Uterine smooth muscle cell (primary cell): ENCODE measurements at places on chromosomes 16 and 17. TPM values are rescaled to one million over a fixed set of nuclear protein-coding genes. Genes with fewer than 3 reads are reported as not detected.

The IRX5 gene
- not detected in 2 replicates for total RNA-seq

The CALB2 gene
- total RNA-seq, result 0.22 and 0.50 TPM in 2 replicates

The SGCA gene
- 0.33 and 1.9 TPM in 2 replicates for total RNA-seq

The DNAAF8 gene
- total RNA-seq, result 0.44 and 1.4 TPM in 2 replicates

The TM4SF5 gene
- total RNA-seq, result not detected in 2 replicates

The SRCIN1 gene
- under 0.01 and 0.12 TPM in 2 replicates for total RNA-seq

The SLC5A11 gene
- total RNA-seq, result under 0.01 TPM in 1 of 2 replicates, not detected in the other

The KRT12 gene
- total RNA-seq, result under 0.01 TPM in 1 of 2 replicates, not detected in the other

The JPH3 gene
- total RNA-seq, result not detected in 2 replicates

The IGSF6 gene
- total RNA-seq, result under 0.01 TPM in 1 of 2 replicates, not detected in the other

The MPO gene
- total RNA-seq, result not detected in 2 replicates

The TNP2 gene
- total RNA-seq, result not detected in 2 replicates

The RASD1 gene
- total RNA-seq, result 2.0 TPM in 2 replicates

The GPR142 gene
- not detected in 2 replicates for total RNA-seq

The SEPTIN1 gene
- 0.25 TPM in 1 of 2 replicates, not detected in the other for total RNA-seq

The RECQL5 gene
- total RNA-seq, result 19.1 and 23.4 TPM in 2 replicates

The GPR139 gene
- total RNA-seq, result not detected in 2 replicates

The EPX gene
- total RNA-seq, result not detected in 2 replicates

The CCL17 gene
- not detected in 2 replicates for total RNA-seq

The ABCC11 gene
- total RNA-seq, result 0.11 and 0.50 TPM in 2 replicates

The TLCD1 gene
- 2.0 and 3.8 TPM in 2 replicates for total RNA-seq

The IGFBP4 gene
- 182 and 302 TPM in 2 replicates for total RNA-seq

The CNEP1R1 gene
- total RNA-seq, result 34.7 and 38.7 TPM in 2 replicates

The HS3ST3B1 gene
- total RNA-seq, result 14.5 and 19.7 TPM in 2 replicates

The TBC1D3H gene
- total RNA-seq, result not detected in 2 replicates

The NACA2 gene
- total RNA-seq, result not detected in 2 replicates

The RAB37 gene
- total RNA-seq, result 0.11 TPM in 1 of 2 replicates, not detected in the other

The CA7 gene
- total RNA-seq, result not detected in 2 replicates

The CACNG1 gene
- not detected in 2 replicates for total RNA-seq

The SOX9 gene
- 2.9 and 3.2 TPM in 2 replicates for total RNA-seq

The C17orf67 gene
- total RNA-seq, result 0.87 and 1.1 TPM in 2 replicates

The GUCY2D gene
- total RNA-seq, result under 0.01 TPM in 2 replicates

The VAC14 gene
- 30.2 and 35.4 TPM in 2 replicates for total RNA-seq

The NBR1 gene
- 96.4 and 131 TPM in 2 replicates for total RNA-seq

The ORAI3 gene
- total RNA-seq, result 24.9 and 35.2 TPM in 2 replicates

The C17orf113 gene
- 0.22 and 0.37 TPM in 2 replicates for total RNA-seq

The DRC7 gene
- total RNA-seq, result 0.50 TPM in 1 of 2 replicates, not detected in the other

The PRCD gene
- total RNA-seq, result 2.4 and 5.2 TPM in 2 replicates
